ENCODE measurements at places on chromosomes 1 and 21.
A peak's percentile ranks its signal among the peaks of the same experiment; 100 is the strongest.

- no peak for DNase-seq
Observed at GRCh38 chr1:36912365-36912865, 121.9 kb downstream of the GRIK3 start.

- DNase-seq: peak; percentile 56
Observed at GRCh38 chr1:210792250-210793102, 341.5 kb downstream of the KCNH1 start.

GRCh38 chr1:68346188-68346808 is 103.5 kb downstream of the RPE65 start:
- no peak for DNase-seq

- no peak for DNase-seq
Observed at GRCh38 chr1:117591252-117591651, 14.6 kb upstream of the TENT5C start.
